ENCODE measurements at places on chromosomes 16 and 17. TPM values are rescaled to one million over a fixed set of nuclear protein-coding genes. Genes with fewer than 3 reads are reported as not detected.

DNA sequence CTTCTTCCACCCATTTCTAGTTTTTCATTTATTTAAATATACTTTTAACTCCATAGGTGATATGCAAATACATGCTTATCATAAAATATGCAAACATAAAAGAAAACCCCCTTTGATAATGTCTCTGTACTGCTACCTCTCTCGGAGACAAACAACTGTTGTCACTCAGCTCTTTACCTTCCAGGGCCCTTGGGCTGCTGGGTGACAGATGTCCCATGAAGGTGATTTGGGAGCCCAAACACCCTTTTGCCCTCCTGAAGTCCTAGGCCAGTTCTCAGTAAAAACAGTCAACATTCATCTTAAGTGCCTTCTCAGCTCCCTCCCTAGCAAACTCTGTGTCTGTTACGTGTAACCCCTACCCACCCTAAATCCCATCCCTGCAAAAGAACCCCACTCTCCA, 37.5 kb downstream of the CHD9 start:
- H3K4me3 ChIP-seq, result no peak overlapping the region
- no peak for DNase-seq
- no peaks in the 10 kb centered on the region for H3K27me3 ChIP-seq
- H3K4me1 ChIP-seq, result peaks cover 61% of the 10 kb centered on the region
- peak overlapping the region; percentile 91 for H3K27ac ChIP-seq
- peaks cover 3% of the 10 kb centered on the region for H3K36me3 ChIP-seq

DNA sequence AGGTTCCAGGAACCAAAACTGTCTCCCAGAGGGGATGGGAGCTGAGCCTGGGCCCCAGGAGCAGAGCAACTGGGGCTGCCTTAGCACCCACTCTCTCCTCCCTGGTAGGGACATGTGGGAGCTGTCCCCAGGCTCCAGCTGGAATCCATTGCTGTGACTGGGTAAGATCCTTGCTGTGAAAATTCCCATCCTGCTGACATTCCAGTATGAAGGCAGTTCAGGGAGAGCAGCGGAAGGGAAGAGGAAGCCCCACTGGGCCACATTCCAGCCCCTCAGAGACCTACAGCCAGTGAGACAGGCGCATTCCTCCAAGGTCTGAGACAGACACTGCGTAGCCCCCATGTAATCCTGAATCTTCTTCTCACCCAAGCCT, 24.2 kb downstream of the MYO18A start:
- no peaks in the 10 kb centered on the region for H3K36me3 ChIP-seq
- no peaks in the 10 kb centered on the region for H3K27me3 ChIP-seq
- H3K27ac ChIP-seq, result peak overlapping the region; percentile 93
- peaks cover 36% of the 10 kb centered on the region for H3K4me1 ChIP-seq
- no peak overlapping the region for H3K4me3 ChIP-seq

- H3K4me1 ChIP-seq, result no peaks in the 10 kb centered on the region
- H3K27me3 ChIP-seq, result no peaks in the 10 kb centered on the region
- no peak overlapping the region for H3K4me3 ChIP-seq
- H3K36me3 ChIP-seq, result peaks cover 43% of the 10 kb centered on the region
- DNase-seq, result no peak
- no peak overlapping the region for H3K27ac ChIP-seq
These were observed 73.2 kb downstream of the MYH10 start for GRCh38 chr17:8557176-8557806.

DNA sequence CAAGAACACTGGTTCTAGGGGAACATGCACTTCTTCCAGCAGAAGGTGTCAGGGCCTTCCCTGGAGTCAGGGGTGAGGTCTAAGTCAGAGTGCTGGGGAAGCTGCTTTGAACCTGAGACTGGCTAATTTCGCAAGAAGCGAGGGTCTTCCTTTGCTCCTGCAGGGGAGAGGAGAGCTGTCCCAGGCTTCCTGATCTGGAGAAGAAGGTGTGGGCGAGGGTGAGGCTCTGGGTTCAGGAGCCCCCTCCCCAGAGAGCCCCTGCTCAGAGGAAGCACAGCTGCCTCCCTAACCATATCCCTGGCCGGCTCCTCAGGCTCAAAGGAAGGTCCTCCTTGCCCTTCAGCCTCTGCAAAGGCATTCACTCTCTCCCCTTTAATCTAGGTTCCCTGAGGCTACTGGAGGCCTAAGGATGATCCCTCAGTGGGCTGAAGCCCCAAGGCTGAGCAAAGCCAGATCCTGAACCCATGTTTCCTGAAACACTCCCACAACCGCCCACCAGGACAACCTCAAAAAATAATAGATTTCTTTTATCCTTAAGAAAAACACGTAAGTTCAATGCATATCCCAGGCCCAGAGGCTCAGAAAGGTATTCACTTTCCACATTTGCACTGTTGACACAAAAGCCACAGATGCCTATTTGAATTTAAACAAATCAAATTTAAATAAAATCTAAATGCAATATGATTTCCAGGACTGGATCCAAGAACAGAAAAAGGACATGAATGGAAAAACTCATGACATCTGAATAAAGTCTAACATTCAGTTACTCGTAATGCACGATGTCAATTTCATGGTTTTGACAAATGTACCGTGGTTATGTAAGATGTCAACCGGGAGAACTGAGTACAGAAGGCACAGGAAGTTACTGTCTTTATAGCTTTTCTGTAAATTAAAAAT, 71.5 kb upstream of the RCVRN start:
- H3K4me3 ChIP-seq, result no peak overlapping the region
- no peak for DNase-seq
- no peaks in the 10 kb centered on the region for H3K36me3 ChIP-seq
- H3K27ac ChIP-seq, result no peak overlapping the region
- no peaks in the 10 kb centered on the region for H3K27me3 ChIP-seq

DNA sequence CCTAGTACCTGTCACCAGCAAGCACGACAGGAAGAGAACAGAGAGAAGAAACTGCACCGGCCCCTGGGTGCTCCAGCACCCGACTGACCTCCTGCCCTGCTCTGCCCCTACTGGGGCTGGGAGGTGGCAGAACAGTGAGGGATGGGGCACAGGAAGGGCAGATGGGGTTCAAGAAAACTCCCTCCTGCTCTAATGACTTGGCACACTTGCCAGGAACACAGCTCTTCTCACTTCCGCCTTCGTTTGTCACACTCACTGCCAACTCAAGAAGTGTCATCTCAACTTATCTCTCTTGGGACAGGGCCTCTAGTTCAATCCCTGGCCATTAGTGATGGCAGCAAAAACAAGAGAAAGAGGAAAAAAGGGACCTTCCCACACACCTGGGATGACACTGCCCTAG, 42.7 kb upstream of the ICAM2 start:
- DNase-seq, result no peak
- no peaks in the 10 kb centered on the region for H3K27me3 ChIP-seq
- no peak overlapping the region for H3K4me3 ChIP-seq
- no peak overlapping the region for H3K27ac ChIP-seq
- H3K36me3 ChIP-seq, result no peaks in the 10 kb centered on the region

GRCh38 chr17:62067165-62068145, 2.4 kb upstream of the MED13 start:
- no peak overlapping the region for H3K4me3 ChIP-seq
- H3K36me3 ChIP-seq, result peaks cover 11% of the 10 kb centered on the region
- peak overlapping the region; percentile 83 for H3K27ac ChIP-seq
- no peaks in the 10 kb centered on the region for H3K27me3 ChIP-seq
- H3K4me1 ChIP-seq, result peaks cover 27% of the 10 kb centered on the region

DNA sequence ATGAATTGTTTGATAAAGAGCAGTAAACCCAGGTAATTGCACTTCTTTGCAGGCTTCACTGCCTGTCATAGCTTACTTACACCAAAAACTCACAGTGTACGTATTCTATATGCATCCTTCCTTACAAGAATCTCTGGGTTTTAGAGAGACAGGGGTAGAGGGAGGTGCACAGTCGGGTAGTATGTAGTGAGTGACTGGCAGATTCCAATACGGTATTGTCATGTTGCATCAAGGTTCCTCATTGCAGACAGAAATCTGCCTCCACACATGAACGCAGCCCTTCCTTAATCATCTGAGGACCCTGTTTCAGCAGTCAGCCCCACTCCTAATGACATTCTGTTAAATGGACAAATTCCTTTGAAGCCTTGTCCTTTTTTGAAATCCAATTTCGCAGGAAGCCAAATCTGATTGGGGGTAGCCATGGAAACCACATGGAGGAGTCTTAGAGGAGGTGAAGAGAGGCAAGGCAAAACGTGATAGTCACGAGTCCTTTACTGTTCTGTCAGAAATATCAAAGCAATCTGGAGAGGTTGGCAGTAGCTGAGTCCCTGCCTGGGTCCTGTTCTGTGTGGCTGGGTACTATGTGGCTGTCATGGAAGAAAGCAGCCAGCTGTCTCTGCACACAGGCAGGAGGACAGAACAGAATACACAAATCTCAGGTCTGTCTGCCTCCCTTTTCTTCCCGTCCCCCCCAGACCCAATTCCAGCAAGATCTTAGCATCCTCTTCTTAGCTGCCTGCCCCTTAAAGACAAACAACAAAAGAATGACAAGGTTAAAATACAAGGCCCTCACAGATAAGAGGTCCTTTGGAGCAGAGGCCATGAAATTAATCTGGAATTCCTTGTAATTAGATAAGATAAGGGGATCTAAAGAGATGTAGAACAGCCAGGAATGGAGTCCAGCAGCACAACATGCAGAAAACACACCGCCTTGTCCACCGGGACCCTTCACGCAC, 3.1 kb upstream of the SKAP1 start:
- no peak overlapping the region for H3K27ac ChIP-seq
- H3K36me3 ChIP-seq, result no peaks in the 10 kb centered on the region
- DNase-seq, result no peak
- no peak overlapping the region for H3K4me3 ChIP-seq

DNA sequence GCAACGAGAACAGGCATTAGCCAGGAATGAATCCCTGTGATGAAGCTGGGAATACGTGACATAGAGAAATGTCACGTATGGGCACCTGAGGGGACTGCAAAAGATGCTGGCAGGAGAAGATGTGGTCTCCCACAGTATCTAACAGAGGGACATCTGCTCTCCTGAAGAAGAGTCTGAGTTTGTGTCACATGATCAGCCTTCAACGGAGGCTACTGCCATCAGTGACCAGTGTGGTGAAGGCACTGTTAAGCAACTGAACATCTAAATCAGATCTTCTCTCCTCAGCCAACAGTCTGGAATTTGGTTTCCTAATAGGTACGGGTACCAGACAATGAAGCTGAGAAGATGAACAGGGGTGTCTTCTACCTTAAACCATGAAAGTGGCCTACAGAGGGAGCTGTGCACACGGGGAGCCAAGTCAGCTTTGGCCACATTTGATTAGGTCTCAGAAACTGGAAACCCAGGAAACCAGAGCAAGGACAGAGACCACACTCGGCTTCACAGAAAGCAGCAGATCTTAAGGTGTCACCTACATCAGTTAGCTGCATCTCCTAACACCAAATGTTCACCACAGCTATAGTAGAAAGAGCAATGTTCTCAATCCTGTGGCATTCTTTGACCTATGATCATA, 41.8 kb downstream of the BRD7 start:
- peaks cover 38% of the 10 kb centered on the region for H3K36me3 ChIP-seq
- DNase-seq, result no peak
- H3K27ac ChIP-seq, result no peak overlapping the region
- H3K4me3 ChIP-seq, result no peak overlapping the region
- no peaks in the 10 kb centered on the region for H3K4me1 ChIP-seq
- no peaks in the 10 kb centered on the region for H3K27me3 ChIP-seq

DNA sequence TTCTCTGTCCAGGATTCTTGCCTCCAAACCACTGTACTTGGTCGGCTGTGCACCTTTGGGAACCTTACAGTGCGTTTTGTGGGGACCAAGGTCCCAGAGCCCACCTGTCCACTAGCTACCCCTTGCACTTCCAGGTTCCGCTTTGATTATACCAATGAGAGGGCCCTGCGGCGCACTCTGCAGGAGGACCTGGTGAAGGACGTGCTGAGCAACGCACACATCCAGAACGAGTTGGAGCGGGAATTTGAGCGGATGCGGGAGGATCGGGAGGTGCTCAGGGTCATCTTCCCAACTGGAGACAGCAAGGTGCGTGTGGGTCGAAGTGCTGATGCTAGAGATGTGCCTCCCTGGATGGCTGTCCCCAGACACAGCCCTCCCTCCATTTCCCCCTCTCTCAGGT, 18.8 kb downstream of the POLR2A start:
- DNase-seq, result peak; percentile 66
- H3K4me1 ChIP-seq, result no peaks in the 10 kb centered on the region
- H3K27me3 ChIP-seq, result no peaks in the 10 kb centered on the region
- H3K27ac ChIP-seq, result no peak overlapping the region

- peak; percentile 99 for DNase-seq
- no peaks in the 10 kb centered on the region for H3K27me3 ChIP-seq
- no peaks in the 10 kb centered on the region for H3K36me3 ChIP-seq
- H3K4me1 ChIP-seq, result peaks cover 2% of the 10 kb centered on the region
These were observed 23.6 kb upstream of the KRT17 start for GRCh38 chr17:41647940-41648410.

DNA sequence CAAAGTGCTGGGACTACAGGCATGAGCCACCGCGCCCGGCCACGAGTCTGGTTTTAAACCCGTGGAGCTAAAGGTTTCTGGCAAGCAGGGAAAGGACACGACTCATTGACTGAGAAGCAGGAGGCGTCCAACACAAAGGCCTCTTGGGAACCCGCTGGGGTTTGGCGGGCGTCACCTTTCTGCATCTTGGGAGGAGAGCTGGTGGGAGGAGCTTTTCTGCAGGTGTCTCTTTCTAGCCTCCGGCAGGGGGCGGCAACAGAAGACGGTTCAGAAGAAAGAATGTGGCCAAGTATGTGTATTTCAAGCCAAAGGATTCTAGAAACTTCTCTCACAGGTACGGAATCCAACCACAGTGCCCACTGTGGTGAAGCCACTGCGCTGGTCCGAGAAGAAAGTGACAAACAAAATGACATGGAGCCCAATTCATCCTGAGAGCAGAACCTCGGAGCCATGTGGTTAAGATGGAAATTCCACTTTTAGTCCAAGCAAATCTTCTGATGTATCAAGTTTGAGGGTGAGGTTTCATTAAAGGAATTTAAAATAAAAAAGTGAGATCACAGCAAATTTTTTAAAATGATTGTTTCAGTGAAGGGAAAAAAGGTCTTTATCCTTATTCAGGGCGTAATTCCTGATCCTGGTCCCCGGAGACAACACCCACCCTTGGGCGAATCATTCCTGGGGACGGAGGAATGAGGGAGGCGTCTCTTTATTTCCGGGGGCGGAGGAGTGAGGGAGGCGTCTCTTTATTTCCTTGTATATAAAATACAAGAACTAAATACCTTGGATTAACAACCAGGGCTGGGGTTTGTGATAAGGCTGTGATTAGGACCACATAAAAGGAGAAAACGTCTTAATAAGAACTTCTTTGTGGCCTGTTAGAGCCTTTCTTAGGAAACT, 97.6 kb downstream of the MRM3 start:
- peak overlapping the region; percentile 21 for H3K4me3 ChIP-seq
- H3K4me1 ChIP-seq, result peaks cover 66% of the 10 kb centered on the region
- H3K27ac ChIP-seq, result peak overlapping the region; percentile 97
- H3K27me3 ChIP-seq, result no peaks in the 10 kb centered on the region

GRCh38 chr17:81371910-81372760, 23.1 kb upstream of the BAHCC1 start:
- no peak overlapping the region for H3K4me3 ChIP-seq
- no peaks in the 10 kb centered on the region for H3K36me3 ChIP-seq

GRCh38 chr16:87721622-87722585, 43.9 kb downstream of the KLHDC4 start:
- H3K27ac ChIP-seq, result peak overlapping the region; percentile 70
- 0 out of 2 replicates have a peak, but pooled peaks cover 3% of the 10 kb centered on the region for H3K4me1 ChIP-seq
- no peak overlapping the region for H3K4me3 ChIP-seq
- no peak for DNase-seq
- H3K36me3 ChIP-seq, result peaks cover 52% of the 10 kb centered on the region

The SRR gene
- total RNA-seq, result 6.9 TPM

The CMTM2 gene
- not detected for total RNA-seq

The DNAI2 gene
- total RNA-seq, result 0.23 TPM

The SMCR8 gene
- total RNA-seq, result 18.0 TPM

The GP1BA gene
- not detected for total RNA-seq

The ACSM2A gene
- total RNA-seq, result not detected

The KRT9 gene
- total RNA-seq, result not detected

The GPR142 gene
- not detected for total RNA-seq

The ADAM11 gene
- 4.1 TPM for total RNA-seq

The LITAFD gene
- not detected for total RNA-seq

The KRTAP17-1 gene
- not detected for total RNA-seq

The HNF1B gene
- total RNA-seq, result 0.26 TPM

The ZNF597 gene
- total RNA-seq, result 1.3 TPM

The TSPOAP1 gene
- total RNA-seq, result 10.9 TPM

Measured in WTC11 (cell line).